ENCODE measurements at places on chromosomes 1 and 21.

GRCh38 chr1:37476087-37476452, 1.7 kb downstream of the ZC3H12A start:
- DNase-seq, result no peak

GRCh38 chr1:9201401-9202239, 33.0 kb upstream of the H6PD start:
- DNase-seq, result no peak

DNA sequence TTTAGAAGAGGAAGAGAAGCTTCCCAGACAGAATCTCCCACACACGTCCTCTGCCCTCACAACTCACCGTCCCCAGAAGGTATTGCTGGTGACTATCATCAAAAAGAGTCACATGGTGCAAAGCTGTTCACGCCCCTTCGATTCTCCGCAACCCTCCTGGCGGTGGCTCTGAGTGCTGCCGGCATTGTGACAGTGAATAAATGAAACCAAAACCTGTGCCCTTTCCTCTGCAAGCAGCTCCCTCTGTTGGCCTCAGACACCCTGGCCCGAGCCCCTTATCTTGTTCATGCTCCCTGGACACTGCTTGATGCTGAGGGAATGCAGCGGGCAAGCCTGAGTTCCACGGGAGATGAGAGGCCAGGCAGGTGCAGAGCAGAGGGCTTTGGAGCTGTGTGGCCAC, 510.3 kb downstream of the NPHP4 start:
- DNase-seq, result no peak

GRCh38 chr1:20792196-20792595, 5.1 kb upstream of the HP1BP3 start:
- DNase-seq, result no peak

GRCh38 chr1:13564073-13564472, 19.6 kb upstream of the PDPN start:
- no peak for DNase-seq

- DNase-seq, result no peak
Measured at GRCh38 chr1:113935970-113936369, 6.8 kb downstream of the HIPK1 start.

- no peak for DNase-seq
Measured at GRCh38 chr1:208029381-208030287, 118.7 kb upstream of the CD34 start.

GRCh38 chr21:21818898-21819297, 820.7 kb downstream of the NCAM2 start:
- DNase-seq, result no peak

DNA sequence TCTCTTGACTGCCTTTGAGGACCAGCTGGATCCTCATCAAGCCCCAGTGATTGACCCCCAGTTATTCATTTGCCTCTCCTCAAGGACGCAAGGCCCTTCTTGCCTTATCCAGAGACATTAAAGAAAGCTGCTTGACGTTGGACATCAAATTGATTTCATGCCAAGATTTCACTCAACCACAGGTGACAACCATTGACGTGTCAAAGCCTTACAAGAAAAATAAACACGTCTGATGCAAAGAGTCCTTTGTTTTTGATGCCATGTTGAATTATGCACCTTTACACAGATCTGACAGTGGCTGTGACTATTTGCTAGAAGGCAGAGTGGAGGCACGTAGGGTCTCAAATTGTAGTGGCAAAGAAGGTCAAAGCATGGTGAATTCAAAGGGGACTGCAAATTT, 666.2 kb upstream of the CAMK1G start:
- no peak for DNase-seq

DNA sequence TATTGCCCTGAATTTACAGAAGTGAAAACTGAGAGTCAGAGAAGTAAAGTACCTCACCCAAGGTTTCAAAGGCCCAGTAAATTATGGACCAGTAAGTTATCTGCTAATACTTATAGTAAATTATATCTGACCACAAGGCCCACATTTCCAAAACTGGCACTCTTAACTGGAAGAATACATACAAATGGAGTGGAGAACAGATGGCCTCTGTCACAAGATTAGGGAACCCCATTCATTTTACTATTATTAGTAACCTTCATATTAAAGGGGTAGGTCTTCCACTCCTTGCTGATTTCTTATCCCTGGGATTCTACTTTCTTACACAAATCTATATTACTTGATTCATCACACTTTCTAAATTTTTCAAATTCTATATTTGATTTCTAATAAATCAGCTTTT, 588.8 kb downstream of the NEGR1 start:
- no peak for DNase-seq

DNA sequence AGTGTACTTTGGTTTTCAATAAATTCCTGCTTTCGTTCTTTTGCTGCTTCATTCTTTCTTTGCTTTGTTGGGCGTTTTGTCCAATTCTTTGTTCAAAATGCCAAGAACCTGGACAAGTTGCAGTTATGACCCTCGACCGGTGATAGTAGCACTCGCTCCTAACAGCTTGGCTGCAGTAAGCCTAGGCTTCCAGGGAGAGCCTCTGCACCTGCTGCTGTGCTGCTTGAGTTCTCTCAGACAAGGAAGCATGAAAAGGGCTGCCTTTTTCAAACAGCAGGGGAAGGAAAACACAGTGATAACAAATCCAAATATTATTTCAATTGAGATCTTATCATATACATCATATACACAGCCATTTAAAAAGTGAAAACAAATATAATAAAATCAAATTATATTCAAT, 12.8 kb upstream of the RIPK4 start:
- no peak for DNase-seq

GRCh38 chr1:219109424-219110018, 64.2 kb upstream of the LYPLAL1 start:
- DNase-seq, result no peak

- DNase-seq, result no peak
Measured at GRCh38 chr1:219676012-219676765, 63.3 kb upstream of the ZC3H11B start.

DNA sequence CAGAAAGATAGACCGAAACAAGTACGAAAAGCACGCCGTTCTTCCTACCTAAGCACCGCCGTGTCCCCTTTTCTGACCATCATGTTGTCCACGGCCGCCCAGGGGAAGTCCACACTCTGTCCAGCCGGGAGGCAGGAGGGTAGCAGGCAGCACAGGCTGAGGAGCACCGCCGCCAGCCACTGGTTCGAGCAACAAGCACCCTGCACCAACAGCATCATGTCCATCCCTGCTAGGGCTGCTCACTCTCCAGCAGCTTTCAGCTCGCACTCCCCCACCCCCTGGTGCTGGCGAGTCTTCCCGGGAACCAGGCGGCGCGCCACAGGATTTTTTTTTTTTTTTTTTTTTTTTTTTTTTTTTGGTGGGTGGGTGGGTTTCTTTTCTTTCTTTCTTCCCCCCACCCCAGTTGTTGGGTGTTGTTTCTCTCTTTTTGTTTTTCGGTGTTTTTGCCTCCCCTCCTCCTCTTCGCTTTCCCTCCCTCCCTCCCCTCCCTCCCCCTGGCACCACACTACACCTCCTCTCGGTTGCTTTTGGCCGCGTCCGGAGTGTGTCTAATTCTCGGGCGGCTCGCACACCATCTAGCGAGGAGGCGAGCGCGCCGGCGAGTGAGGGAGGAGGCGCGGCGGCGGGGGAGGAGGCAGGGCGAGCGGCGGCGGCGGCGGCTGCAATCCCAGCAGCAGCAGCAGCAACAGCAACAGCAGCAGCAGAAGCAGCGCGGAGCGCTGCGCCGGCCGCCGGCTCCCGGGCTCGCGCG, at the start of gene NEGR1:
Gene NEGR1, minus strand, starts transcription at position 269 of the 751 bp plus-strand sequence.
- peak; percentile 58 for DNase-seq

- no peak for DNase-seq
Measured at GRCh38 chr1:10236405-10237156, 26.2 kb downstream of the KIF1B start.

DNA sequence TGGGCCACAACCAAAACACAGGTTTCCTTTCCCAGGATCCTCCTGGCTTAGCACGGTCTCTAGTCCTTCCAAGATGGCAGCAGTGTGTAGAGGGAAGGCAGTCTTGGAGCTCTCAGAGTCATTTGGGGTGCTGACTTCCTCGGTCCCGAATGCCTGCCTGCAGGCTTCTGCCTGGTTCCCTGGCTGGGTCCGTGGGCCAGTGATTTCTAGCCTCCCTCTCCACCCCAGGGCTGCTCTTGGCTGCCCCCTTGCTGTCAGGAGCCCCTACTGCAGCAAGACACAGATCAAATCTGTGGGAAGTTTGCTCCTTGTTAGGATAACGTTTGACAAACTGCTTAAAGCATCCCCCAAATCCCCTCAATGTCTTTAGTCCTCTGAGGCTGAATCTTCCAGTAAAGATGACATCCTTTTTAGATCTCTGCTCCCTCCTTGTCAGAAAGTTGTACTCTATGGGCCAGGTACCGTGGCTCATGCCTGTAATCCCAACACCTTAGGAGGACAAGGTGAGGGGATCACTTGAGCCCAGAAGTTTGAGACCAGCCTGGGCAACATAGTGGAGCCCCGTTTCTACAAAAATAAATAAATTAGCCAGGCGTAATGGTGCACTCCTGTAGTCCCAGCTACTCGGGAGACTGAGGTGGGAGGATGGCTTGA, 272.5 kb downstream of the RRAGC start:
- no peak for DNase-seq

GRCh38 chr1:100936194-100936967, 40.5 kb downstream of the SLC30A7 start:
- DNase-seq, result no peak

DNA sequence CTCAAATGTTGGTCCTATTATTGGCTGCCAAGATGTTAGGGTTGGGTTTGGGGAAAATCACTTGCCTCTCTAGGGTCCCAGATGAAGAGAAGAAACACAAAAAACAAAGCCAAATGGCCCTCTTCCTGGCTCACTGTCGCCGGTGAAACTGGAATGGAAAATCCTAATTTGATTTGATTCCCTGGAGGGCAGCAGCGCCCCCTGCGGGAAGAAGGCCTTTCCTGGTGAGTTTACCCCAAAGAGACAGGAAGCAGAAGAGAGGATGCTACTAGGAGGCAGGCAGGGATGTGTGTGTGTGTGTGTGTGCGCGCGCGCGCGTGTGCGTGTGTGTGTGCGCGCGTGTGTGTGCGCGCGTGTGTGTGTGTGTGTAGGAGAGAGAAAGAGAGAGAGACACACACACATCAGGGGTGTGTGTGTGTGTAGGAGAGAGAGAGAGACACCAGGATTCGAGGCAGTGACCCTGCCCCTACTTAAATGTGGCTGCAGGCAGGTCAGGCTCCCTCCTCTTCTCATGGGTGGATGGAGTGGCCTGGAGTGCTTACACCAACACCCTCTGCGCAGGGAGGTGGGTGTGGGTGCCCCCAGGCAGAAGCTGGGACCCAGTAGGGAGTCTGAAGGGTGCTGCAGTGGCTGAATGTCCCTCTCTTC, 3.1 kb upstream of the SELENON start:
- no peak for DNase-seq

- DNase-seq, result no peak
Measured at GRCh38 chr1:190507357-190507756, 29.7 kb upstream of the BRINP3 start.

DNA sequence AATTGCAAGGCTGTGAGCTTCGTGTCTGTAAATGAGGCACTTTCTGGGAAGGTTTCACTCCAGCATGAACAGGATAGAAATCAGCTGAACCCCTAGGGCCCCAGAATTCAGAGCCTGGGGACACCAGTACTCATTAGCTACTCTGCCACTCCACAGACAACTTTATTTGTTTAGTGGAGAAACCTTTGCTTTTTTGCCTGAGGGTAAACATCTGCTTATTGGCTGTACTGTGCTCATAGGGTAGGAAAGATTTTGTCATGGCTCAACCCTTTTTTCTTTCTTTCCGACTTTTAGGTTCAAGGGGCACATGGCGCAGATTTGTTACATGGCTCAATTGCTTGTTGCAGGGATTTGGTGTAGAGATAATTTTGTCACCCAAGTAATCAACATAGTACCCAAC, 138.4 kb upstream of the BACE2 start:
- DNase-seq, result no peak

DNA sequence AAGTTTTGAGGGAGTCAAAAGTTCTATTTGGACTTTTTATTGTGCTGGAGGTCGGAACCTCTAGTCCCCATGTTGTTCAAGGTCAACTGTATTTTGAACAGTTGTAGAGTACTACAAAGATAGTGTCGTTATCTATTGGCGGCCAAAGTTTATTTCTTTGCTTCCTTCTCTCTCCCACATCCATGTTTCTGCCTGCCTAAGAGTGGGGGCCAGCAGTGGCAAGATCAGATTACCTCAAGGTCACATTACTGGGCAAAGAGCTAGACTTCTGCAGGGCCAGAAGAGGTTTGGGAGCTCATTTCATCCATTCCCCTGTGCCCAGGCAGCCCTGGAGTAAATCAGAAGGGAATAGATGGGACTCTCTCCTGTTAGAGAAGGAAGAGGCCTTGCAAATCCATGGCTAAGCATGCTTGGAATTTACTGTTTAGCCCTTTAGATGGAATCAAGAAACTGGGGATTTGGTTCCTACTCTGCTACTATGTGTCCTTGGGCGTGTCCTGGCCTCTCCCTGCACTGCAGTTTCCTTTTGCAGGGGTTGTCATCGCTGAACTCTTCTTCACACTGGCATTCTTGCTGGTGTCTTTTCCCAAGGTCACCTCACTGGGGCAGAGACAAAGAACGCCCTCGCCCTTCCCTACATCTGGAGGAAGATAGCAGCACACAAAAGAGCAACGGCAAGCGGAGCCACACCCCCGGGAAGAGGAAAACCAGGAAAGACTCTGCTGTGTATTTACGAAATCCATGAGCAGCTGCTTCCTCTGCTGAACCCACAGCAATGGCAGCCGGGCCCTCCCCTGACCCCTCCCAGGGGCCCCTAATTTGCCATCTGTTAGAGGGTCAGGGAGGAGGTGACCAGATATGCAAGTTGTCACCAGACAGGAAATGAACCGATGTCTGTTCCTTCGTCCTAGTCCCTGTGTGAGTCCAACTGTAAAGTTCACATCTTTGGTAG, 73.3 kb downstream of the PLPP3 start:
- DNase-seq, result no peak

DNA sequence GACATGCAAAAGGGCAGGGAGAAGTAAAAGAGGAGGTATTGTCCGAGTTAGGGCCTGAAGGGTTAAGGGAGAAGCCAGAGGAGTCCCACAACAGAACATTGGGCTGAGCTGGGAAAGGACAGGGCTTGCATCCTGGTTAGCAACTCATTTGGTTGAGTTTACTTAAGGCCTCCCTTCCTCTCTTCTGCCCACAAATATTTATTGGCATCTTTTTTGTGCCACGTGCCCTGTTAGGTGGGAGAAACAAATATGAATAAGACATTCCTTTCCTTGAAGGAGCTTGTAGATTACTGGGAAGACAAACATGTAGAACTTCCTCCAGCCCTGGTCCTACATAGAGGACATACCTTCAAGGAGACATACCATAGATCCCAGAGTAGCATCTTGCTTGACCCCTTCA, 53.0 kb upstream of the PRELP start:
- DNase-seq, result no peak

DNA sequence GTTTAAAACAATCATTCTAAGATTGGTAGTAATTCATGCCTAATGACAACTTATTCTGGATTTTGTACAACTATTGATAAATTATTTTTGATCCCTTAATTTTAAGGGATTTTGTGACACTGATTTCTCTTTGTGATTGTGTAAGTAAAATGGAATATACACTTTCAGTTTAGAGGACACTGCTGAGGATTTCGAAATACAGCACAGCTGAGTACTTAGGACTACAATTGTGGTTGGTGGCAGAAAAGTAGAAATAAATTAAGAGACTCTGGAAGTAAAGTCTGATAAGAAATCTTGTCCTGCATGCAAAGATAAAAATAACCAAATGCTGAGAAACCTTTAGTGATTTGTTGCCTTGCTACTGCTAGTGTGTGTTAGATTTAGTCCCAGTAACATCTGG, 40.0 kb downstream of the TYW3 start:
- no peak for DNase-seq
